Tibial nerve (tissue), 4 donors: ENCODE measurements at places on chromosomes 5 and 9. TPM values are rescaled to one million over a fixed set of nuclear protein-coding genes. Genes with fewer than 3 reads are reported as not detected.

The SPINK7 gene
- total RNA-seq: not detected

The SPATA31A3 gene
- total RNA-seq: not detected

The PCDHB5 gene
- 7.2 TPM for total RNA-seq

- no peak for DNase-seq
Observed at GRCh38 chr5:6319116-6319515, 59.2 kb downstream of the MED10 start.

DNA sequence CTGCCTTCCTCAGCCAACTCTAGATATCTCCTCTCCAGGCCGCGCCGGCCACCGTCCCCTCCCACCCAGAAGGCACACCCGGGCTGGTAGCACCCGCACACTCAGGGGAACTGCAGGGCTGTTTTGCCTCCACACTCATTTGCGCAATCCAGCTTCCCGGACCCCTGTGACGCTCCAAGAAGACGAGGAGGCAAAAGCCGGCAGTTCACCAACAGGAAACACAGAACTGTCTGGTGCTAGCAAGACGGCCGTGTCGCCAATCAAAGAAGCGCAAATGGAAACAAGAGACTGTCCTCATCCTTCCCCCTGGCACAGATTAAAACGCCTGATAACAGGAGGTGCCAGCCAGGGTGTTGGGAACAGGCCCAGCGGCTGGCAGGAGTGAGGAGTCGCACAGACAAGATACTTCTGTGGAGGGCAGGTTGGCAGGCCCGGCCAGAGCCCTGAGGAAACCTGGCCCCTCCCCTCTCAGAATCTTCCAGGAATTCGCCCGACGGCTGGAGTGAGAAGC lies 7.8 kb downstream of the AGPAT2 start:
- no peak for DNase-seq

- no peak for DNase-seq
Observed at GRCh38 chr5:151733358-151734063, 24.9 kb downstream of the ATOX1 start.

DNA sequence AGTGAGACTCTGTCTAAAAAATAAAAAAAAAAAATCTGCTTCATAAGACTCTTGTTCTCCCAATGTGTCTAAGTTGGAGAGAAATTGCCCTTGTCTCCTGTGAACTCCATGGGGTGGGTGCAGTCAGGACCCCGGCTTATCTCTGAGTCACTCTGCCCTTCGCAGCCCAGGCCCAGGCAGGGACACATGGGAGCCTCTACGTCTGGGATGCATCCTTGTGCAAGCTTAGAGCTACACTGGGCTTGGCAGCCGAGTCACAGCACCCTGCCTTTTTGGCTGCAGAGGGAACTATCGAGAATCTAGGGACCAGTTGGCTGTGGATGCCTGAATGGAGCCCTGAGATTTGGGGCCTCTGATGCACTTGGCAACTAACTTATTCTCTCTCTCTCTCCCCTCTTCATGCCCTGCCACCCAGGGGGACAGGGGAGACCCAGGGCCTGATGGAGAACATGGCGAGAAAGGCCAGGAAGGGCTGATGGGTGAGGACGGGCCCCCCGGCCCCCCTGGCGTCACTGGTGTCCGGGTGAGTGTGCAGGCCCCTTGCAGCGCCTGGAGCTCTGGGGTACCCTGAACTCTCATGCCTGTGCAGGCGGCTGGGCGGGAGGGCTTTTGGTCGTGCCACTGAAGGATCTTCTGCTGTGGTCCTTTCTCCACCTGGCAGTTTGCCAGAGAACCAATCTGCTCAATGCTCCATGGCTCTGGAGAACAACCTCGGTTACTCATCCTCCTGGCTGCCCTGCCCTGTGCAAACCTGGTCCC lies 47.5 kb upstream of the ORM1 start:
- no peak for DNase-seq

DNA sequence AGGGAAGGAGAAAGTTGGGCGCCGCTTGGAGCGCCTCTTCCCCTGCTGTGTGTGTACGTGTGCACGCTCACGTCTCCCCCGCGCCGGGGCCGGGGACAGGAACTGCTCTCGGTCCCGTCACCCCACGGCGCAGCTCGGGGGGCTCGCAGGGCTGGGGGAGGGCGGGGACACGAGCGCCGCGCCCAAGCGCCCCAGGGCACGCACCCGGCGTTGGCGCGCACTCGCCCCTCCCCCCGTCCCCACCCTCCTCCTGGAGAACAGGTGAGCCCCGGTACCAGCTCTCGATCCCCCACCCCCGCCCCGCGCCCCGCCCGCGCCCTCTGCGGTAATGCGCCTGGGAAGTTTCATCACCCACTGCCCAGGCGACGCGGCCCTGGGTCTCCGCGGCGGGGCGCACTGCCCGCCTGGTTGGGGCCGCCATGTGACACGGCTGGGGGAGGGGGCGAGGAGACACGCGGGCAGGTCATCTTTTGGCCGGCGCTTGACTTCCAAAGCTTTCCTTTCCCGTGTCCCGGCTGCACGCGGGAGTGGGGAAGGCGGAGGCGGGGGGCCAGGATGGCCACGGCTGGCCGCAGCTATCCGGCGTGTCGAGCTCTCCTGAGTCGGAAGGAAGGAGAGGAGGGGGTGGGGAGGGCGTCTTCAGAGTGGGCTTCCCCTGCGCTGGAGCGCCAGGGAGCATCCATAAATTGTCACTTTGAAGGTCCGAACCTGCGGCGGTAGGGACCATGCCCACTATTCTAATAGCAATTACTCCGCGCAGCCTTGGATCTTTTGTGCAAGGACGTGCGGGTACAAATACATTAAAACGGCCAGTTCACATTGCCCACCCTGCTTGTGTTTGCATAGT lies 1.5 kb upstream of the STC2 start:
- DNase-seq: no peak

- DNase-seq: no peak
Observed at GRCh38 chr5:130759061-130759460, 406.0 kb downstream of the HINT1 start.

- DNase-seq: no peak
Observed at GRCh38 chr5:133969654-133970324, 1.4 kb upstream of the C5orf15 start.

GRCh38 chr5:113896789-113897188 lies 383.3 kb downstream of the YTHDC2 start:
- DNase-seq: no peak

- no peak for DNase-seq
Observed at GRCh38 chr5:1636981-1637638, 113.3 kb upstream of the LPCAT1 start.

DNA sequence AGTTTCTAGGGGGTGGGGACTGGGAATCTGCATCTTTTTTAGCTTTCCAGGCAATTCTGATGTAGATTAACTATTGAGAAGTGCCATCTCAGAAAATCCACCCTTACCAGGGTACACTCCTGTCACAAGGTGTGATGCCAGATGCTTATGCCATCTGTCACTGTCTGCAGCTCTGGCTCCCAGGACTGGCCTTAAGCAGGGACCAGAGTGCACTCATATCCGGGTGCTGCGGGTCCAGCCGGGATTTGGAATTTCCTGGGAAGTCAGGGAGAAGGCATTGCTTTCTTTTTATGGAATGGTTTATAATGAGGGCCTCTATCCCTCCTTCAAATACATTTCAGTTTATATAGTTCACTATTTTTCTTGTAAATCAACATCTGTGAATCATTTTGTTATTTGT lies 92.6 kb downstream of the TMEM174 start:
- no peak for DNase-seq

- DNase-seq: no peak
Observed at GRCh38 chr9:93620041-93620506, 43.7 kb downstream of the PHF2 start.

- DNase-seq: no peak
Observed at GRCh38 chr9:8649807-8650206, 850.2 kb upstream of the DMAC1 start.

GRCh38 chr5:40404613-40405012 lies 275.1 kb upstream of the PTGER4 start:
- no peak for DNase-seq
